ENCODE measurements at places on chromosomes 7 and 10.

- DNase-seq, result no peak
Measured at GRCh38 chr10:131890276-131891195, 10.3 kb upstream of the PPP2R2D start.

DNA sequence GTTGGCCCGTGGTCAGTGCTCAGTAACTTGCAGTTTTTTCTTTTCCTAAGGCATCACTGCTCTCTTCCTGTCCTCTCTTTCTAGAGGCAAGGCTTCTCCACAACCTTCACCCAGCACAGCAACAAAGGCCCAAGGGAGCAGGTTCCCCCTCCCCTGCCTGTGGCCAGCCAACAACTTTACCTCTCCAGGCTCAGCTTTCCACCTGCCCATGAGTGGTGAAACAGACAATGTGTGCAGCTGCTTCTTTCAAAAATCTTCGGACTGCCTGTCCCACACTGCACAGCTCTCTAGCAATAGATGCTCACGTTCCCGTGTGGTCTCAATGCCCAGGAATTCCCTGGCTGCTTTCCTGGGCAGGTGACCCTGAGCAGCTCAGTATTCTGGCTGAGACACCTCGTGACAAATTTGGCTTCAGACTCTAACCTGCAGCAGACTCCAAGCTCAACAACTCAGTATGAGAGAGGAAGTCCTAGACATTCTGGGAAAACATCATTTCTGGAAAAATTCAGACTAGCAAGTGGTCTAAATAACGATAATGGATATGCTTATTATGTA, 28.9 kb upstream of the TMEM72 start:
- DNase-seq, result no peak

- DNase-seq, result no peak
Measured at GRCh38 chr7:134554417-134554966, 5.6 kb downstream of the AKR1B15 start.

DNA sequence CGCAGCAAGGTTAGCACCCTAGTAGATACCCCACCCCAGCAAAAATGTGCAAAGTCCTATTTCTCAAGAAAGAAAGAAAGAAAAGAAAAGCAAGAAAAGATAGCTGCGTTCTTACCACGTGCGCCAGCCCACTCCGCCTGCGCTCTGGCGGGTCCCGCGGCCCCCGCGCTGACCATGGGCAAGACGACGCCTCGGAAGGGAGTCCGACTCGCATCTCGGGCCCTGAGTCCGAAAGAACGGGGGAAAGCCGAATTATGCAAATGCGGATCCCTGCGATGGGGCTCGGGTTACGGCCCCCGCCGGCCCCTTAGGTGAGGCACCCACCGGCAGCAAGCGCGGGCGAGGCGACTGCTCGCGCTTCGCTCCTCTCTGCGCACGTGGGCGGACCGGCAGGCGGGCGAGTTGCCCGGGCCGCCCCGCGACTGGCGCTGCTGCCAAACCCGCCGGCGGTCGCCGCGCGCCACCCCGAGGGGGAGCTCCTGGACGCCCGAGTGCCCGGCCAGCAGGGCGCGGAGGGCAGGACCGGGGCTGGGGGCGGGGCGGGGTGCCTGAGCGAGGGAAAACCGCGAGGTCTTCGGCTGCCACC, 2.4 kb upstream of the EGR2 start:
- peak; percentile 42 for DNase-seq

DNA sequence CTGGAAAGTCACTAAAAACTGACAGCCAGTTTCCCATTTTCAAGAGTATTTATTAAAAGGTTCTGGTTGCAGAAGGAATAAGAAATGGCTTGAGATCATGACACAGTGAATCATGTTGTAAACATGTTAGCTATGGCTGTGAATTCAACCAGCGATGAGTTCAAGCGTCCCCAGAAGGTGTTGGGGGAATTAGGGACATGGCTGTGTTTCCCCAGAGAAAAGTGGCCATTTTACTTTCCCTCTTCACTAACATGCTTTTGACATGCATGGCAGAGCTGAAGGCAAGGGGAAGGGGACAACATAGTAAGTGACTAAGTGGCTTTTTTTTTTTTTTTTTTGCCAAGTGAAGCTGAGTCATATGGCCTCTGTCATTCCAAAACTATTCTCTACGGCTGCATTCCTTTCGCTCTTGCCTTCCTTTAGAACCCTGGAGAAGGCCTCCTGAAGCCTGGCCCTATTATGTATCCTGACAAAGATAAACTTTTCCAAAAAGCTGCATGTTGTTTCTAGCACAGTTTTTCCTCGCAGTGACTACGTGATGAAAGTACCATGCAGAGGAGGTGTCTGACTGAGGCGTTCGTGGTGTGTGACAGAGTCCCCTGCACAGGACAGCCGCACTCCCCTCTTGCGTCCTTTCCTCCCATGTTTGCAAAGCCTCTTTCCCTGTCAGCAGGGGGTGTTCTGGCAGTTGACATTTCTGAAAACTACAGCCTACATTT, 46.9 kb downstream of the EGFR start:
- no peak for DNase-seq

DNA sequence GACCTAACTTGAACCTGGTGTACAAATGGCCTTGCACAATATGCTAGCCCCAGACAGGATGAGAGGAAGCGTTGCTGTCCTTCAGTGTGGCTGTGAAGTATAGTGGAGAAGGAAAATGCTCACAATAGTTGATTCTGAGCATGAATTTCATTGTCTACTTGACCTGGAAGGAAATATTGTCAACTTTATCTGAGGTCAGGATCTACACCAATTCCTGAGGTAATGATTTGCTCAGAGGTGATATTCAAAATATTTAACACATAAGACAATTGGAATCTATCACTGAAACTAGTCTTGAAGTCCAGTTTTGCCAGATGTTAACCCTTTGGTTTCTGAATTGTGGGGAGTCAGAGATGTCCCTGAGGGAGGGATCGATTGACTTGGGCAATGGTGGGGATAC, 20.9 kb upstream of the ICA1 start:
- DNase-seq, result no peak

- DNase-seq, result no peak
Measured at GRCh38 chr7:108308276-108308675, 148.0 kb downstream of the NRCAM start.

DNA sequence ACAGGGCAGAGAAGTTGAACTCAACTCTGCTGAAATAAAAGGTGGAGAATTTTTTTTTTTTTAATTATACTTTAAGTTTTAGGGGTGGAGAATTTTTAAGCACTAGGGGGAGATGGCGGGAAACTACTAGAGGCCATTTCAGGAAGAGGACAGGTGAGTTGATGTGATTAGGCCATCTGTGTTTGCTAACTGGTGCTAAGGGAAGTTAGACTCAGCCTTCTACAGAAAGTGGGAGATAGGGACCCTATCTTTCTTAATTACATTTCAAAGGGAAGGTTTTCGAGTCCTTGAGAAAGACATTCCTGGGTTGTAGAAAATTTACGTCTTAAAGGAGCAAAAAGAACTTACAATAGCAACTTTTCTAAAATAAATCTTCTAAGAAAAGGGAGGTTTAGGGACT, 124.8 kb downstream of the LHFPL3 start:
- DNase-seq, result no peak

DNA sequence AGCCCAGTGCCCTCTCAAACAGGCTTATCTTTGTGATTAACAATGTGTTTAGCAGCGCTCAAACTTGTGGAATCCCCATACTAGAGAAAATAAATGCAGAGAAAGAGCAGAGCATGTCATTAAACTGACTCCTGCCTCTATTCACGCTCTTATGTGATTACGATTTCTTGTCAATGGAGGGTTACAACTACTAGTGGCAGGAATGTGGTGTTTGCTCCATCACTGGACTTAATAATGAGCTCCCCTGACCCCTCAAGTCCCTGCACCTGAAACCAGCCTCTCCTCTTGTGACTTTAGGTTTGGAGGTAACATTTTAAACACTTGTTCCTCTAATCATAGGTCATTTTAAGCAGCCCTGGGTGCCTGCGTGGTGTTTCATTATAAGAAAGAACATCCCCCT, 121.9 kb downstream of the PLPP4 start:
- no peak for DNase-seq

DNA sequence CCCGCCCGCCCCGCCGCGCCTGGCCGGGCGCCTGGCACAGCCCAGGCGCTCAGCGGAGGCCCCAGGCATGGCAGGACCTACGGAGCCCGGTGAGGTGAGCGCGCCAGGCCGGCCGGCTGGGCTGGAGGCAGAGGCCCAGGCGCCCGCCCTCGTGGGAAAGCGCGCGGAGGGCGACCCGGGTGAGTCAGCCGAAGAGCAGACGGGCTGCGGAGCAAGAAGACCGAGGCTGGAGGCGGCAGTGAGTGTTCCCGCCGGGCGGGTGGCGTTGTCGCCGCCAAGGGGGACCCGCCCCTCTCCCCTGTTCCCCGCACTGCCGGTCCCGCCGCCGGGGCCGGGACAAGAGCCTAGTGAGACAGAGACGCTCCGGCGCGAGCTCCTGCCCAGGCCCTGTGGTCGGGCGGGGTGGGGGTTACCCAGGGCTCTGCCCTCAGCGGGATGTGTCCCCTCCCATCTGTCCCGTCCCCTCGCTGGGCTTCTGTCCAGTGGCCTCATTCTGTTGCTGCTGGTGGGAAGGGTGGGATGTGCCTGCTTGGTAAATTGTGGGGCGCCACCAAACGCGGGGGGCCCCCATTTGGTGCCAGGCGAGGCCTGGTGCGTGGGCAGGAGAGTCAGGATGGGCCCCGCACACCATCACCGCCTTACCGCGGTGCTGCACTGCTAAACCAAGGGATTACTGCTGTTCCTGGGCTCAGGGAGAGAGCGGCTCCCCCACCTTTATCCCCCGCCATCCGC, 17.0 kb upstream of the NODAL start:
- peak; percentile 27 for DNase-seq

DNA sequence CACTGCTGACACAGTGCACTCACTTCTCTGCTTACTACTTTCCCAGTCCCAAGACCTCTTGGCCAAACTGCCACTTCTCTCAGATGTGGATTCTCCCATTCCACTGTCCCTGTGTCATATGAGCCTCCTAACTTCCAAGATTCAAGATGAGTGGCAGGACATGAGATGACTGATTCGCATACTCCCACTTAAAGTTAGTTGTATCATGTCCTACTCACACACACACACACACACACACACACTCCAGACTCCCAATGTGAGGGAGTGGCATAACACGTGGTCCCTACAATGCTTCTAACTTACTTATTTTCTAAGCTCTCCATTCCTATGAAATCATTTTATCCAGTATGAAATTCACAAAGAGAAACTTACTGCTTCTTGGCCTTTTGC, 67.0 kb upstream of the CAV2 start:
- no peak for DNase-seq

DNA sequence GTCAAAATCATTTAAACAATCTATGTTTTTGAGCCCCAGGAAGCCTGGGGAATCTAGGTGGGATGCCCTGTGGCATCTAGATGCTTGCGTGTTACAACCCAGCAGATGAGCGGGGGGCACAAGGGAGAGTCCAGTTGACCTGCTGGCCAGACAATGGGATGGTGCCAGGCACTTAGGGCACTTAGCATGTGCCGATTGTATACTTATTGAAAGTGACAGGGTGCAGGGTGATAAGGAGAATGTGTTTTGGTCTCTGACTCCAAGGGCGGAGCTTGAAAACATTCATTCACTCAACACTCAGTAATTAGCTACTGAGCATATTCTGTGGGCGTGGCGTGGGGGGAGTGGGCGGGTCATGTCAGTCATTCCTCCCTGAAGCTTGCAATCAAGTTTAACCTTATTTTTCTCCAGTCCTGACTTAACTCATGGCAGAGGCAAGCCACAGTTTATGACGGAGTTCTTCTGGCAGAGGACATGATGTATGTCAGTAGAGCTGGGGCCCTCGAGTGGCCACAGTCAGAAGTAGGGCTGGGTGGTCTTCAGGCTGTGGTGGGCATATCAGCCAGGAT, 115.1 kb downstream of the PRKCQ start:
- no peak for DNase-seq

DNA sequence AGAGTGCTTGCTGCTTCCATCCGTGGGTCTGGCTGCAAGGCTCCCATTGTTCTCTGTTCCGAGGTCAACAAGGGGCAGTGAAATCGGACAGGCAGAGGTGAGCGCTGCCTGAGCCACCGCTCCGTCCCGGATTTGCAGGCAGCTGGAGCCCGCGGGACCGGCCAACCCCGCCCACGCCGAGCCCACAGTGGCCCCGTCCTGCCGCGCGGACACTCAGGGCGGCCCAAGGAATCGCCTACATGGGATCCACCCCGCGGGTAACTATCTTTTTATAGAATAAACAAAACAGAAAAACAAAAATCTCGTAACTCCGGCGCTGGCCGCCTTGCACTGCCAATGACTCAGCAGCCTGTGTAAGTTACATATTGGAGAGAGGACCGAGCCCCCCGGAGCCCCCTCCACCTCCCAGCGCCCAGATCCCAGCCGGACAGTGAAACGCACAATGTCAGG, 1.9 kb downstream of the BNIP3 start:
- no peak for DNase-seq

- no peak for DNase-seq
Measured at GRCh38 chr7:29881724-29882123, 75.4 kb downstream of the WIPF3 start.

GRCh38 chr7:43906331-43907010, at the start of gene URGCP:
Gene URGCP, minus strand, starts transcription at chr7:43906596. Its CDS starts 21 bp downstream, at chr7:43906575.
- DNase-seq, result peak; percentile 55

- DNase-seq, result no peak
Measured at GRCh38 chr7:22664988-22665798, 61.8 kb upstream of the IL6 start.
